ENCODE measurements at places on chromosomes 1 and 21. TPM values are rescaled to one million over a fixed set of nuclear protein-coding genes. Genes with fewer than 3 reads are reported as not detected.

GRCh38 chr1:94858276-94858675 lies 38.1 kb downstream of the SLC44A3 start:
- H3K27me3 ChIP-seq, result peaks cover 2% of the 10 kb centered on the region
- H3K36me3 ChIP-seq, result no peaks in the 10 kb centered on the region
- DNase-seq, result no peak
- no peak overlapping the region for H3K27ac ChIP-seq

DNA sequence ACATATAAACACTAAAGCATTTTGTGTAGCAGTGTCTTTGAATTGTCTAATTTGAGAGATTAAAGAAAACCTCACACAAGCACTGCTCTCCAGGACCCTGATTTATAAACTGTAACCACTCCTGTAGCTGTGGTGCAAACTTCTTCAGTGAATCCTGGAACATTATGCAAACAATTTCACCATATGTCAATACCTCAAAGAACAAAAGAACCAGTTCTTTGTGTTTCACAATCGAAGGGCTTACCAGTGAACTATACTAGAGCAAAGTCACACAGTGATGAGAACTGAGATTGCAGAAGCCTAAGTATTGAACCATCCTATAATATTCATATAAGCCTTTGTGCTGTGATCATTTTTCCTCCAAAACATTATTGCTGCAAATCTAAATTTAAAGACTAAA lies 21.5 kb downstream of the DPH5 start:
- H3K36me3 ChIP-seq, result peaks cover 62% of the 10 kb centered on the region
- DNase-seq, result no peak
- H3K27me3 ChIP-seq, result no peaks in the 10 kb centered on the region
- no peak overlapping the region for H3K4me3 ChIP-seq

- no peak overlapping the region for H3K27ac ChIP-seq
- no peaks in the 10 kb centered on the region for H3K27me3 ChIP-seq
- H3K36me3 ChIP-seq, result peaks cover 3% of the 10 kb centered on the region
- DNase-seq, result no peak
- no peaks in the 10 kb centered on the region for H3K4me1 ChIP-seq
- no peak overlapping the region for H3K4me3 ChIP-seq
Measured at GRCh38 chr1:97082160-97082848, 360.7 kb downstream of the PTBP2 start.

- no peak overlapping the region for H3K27ac ChIP-seq
- no peaks in the 10 kb centered on the region for H3K36me3 ChIP-seq
- DNase-seq, result no peak
- H3K4me3 ChIP-seq, result no peak overlapping the region
Measured at GRCh38 chr1:115925467-115925866, 50.8 kb upstream of the SLC22A15 start.

DNA sequence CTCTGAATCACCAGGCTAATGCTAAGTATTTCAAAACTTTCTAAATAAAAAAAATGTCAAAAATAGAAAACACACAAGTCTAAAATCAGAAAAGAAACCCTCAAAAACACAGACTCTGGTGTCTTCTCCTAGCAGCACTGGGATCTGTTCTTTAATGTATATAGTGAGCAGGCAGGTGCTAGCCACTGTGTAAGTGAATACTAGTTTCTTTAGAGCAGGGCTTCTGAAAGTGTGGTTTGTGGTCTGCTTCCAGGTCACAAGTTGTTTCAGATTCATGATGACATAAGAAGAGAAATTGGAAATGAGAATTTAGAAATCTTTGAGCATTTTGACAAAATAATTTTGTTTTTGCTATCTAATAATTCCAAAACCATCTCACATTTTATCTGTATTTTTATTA lies 763.1 kb downstream of the USP25 start:
- H3K36me3 ChIP-seq, result no peaks in the 10 kb centered on the region
- no peak overlapping the region for H3K4me3 ChIP-seq
- no peak overlapping the region for H3K27ac ChIP-seq
- H3K27me3 ChIP-seq, result no peaks in the 10 kb centered on the region
- no peaks in the 10 kb centered on the region for H3K4me1 ChIP-seq

DNA sequence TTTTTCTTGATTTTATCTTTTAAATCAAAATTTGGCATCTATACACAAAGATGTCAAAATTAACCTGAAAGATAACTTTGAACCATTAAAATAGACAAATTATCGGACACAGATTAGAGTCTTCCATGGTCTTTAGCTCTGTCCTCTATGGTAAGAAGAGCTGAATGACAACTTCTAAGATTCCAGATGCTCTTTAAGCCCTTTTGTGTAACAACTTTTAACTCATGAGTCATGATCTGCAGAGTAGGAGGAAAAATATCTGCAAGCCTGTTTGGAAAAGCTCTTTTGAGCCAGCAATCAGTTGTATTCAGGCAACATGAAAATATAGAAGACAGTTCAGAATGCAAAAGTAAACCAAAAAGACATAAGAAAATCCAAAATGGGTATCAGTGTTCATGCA lies 37.8 kb downstream of the TTC13 start:
- peaks cover 16% of the 10 kb centered on the region for H3K36me3 ChIP-seq
- H3K4me3 ChIP-seq, result no peak overlapping the region
- no peaks in the 10 kb centered on the region for H3K27me3 ChIP-seq
- no peak overlapping the region for H3K27ac ChIP-seq

GRCh38 chr1:47683401-47683800 lies 245.6 kb downstream of the FOXD2 start:
- no peak for DNase-seq
- H3K27me3 ChIP-seq, result peaks cover 7% of the 10 kb centered on the region
- no peaks in the 10 kb centered on the region for H3K36me3 ChIP-seq
- no peak overlapping the region for H3K4me3 ChIP-seq
- H3K4me1 ChIP-seq, result no peaks in the 10 kb centered on the region

DNA sequence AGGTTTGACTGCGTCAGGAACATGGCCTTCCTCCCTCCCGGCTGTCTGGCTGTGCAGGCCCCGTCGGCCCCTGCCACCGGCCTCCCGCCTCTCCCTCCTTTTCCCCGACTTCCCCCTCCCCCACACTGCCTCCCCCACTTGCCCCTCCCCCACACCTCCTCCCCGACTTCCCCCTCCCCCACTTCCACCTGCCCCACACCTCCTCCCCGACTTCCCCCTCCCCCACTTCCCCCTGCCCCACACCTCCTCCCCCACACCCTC lies 52.6 kb downstream of the SLC19A1 start:
- no peaks in the 10 kb centered on the region for H3K4me1 ChIP-seq
- H3K27me3 ChIP-seq, result no peaks in the 10 kb centered on the region
- DNase-seq, result no peak

- H3K27ac ChIP-seq, result no peak overlapping the region
- no peaks in the 10 kb centered on the region for H3K36me3 ChIP-seq
- H3K27me3 ChIP-seq, result no peaks in the 10 kb centered on the region
- H3K4me1 ChIP-seq, result no peaks in the 10 kb centered on the region
- DNase-seq, result no peak
Measured at GRCh38 chr1:17586172-17586964, 46.9 kb downstream of the ARHGEF10L start.

DNA sequence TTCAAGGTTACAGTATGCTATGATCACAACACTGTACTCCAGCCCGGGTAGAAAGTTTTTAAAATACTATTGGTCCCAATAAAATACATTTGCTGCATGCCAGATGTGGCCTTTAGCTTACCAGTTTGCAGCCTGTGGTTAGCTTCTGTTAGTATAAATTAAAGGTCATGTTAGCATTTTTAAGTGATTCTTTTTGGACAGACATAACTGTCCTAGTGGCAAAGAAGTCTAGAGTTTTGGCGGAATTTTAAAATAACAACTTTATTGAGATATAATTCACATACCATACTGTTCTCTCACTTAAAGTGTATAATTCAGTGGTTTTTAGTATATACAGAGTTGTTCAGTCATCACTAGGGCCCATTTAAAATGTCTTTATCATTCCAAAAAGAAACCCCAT lies 24.3 kb upstream of the TMEM39B start:
- peak overlapping the region; percentile 77 for H3K27ac ChIP-seq
- DNase-seq, result no peak
- H3K4me3 ChIP-seq, result no peak overlapping the region
- peaks cover 58% of the 10 kb centered on the region for H3K36me3 ChIP-seq

The TLCD4 gene
- 0.38 TPM for total RNA-seq

The RBM11 gene
- 2.7 TPM for total RNA-seq

Data from activated CD8-positive, alpha-beta T cell treated with anti-CD3 and anti-CD28 coated beads for 36 hours (primary cell).